Metanephros (tissue), 2 donors: ENCODE measurements at places on chromosomes 2 and 18. TPM values are rescaled to one million over a fixed set of nuclear protein-coding genes. Genes with fewer than 3 reads are reported as not detected.

Gene FABP1
- 1.1 TPM for total RNA-seq

Gene NCKAP5
- total RNA-seq, result 7.5 TPM

Gene KCNJ3
- 6.1 TPM for total RNA-seq

Gene FIGN
- 6.1 TPM for total RNA-seq

Gene CD8B
- 0.88 TPM for total RNA-seq

Gene IL36G
- total RNA-seq, result not detected

Gene GPAT2
- total RNA-seq, result 2.0 TPM

Gene RAX
- total RNA-seq, result not detected

Gene WDR12
- 33.9 TPM for total RNA-seq

Gene L3MBTL4
- 10.7 TPM for total RNA-seq

Gene CNPPD1
- 39.4 TPM for total RNA-seq

Gene MYOM1
- total RNA-seq, result 92.8 TPM

Gene LTBP1
- 75.9 TPM for total RNA-seq

Gene PLGLB2
- total RNA-seq, result 2.6 TPM

Gene AP1S3
- 21.9 TPM for total RNA-seq

Gene FAM124B
- total RNA-seq, result 6.4 TPM

Gene PROKR1
- total RNA-seq, result 0.23 TPM

Gene PLEK
- 7.6 TPM for total RNA-seq

Gene DGKD
- 32.5 TPM for total RNA-seq

Gene ADAM23
- 3.9 TPM for total RNA-seq

Gene ANO7
- 1.6 TPM for total RNA-seq

Gene BOLA3
- 19.3 TPM for total RNA-seq

Gene GAL3ST2
- total RNA-seq, result 0.82 TPM

Gene ARHGAP15
- 25.2 TPM for total RNA-seq

Gene COLEC11
- total RNA-seq, result 2.6 TPM

Gene SLC4A5
- 8.4 TPM for total RNA-seq

Gene NT5C1B
- total RNA-seq, result not detected

Gene DPYSL5
- 2.1 TPM for total RNA-seq

Gene ITPRID2
- total RNA-seq, result 196 TPM

Gene ST8SIA3
- total RNA-seq, result 0.06 TPM

Gene SLC14A1
- 14.9 TPM for total RNA-seq

Gene NPPC
- 3.2 TPM for total RNA-seq

Gene ALKAL2
- total RNA-seq, result 2.7 TPM

Gene STEAP3
- total RNA-seq, result 9.1 TPM

Gene SERPINB10
- total RNA-seq, result 1.2 TPM

Gene KCNG2
- 1.4 TPM for total RNA-seq

Gene LBX2
- total RNA-seq, result 1.1 TPM

Gene ELOA2
- total RNA-seq, result not detected

Gene SCN9A
- total RNA-seq, result 5.0 TPM

Gene UPP2
- total RNA-seq, result 2.4 TPM

Gene PRKCE
- total RNA-seq, result 24.3 TPM

Gene ADNP2
- 21.0 TPM for total RNA-seq

Gene TTC32
- 18.0 TPM for total RNA-seq

Gene LOXHD1
- 2.2 TPM for total RNA-seq

Gene PRSS56
- total RNA-seq, result 0.18 TPM

Gene CAPN14
- 0.12 TPM for total RNA-seq

Gene PDCL3
- 12.0 TPM for total RNA-seq

Gene IL36RN
- total RNA-seq, result not detected

Gene MERTK
- 17.3 TPM for total RNA-seq

Gene TGFA
- total RNA-seq, result 13.8 TPM

Gene FEZ2
- 54.9 TPM for total RNA-seq

Gene IGFBP5
- total RNA-seq, result 522 TPM

Gene RGPD3
- 0.29 TPM for total RNA-seq
